ENCODE measurements at places on chromosomes 16 and 17. TPM values are rescaled to one million over a fixed set of nuclear protein-coding genes. Genes with fewer than 3 reads are reported as not detected.

- peak; percentile 21 for DNase-seq
Measured at GRCh38 chr17:32341141-32341856, 674 bp downstream of the C17orf75 start.

DNA sequence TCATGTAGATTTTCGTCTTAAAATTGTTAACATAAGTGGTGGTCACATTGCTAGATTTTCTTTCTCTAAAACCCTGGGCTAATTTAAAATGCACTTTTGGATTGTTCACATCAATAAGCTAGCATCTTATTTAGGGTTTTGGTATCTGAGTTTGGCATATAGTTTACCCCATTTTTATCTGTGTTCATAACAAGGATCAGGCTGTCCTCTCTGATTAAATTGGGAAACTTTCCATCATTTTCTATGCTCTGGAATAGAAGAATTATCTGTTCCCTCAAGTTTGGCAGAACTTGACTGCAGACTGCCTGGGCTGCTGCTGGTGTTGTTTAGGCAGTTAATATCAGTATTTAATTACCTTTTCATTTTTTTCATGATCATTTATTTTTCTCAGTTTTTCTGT, 1.8 kb downstream of the SPECC1 start:
- no peak for DNase-seq

DNA sequence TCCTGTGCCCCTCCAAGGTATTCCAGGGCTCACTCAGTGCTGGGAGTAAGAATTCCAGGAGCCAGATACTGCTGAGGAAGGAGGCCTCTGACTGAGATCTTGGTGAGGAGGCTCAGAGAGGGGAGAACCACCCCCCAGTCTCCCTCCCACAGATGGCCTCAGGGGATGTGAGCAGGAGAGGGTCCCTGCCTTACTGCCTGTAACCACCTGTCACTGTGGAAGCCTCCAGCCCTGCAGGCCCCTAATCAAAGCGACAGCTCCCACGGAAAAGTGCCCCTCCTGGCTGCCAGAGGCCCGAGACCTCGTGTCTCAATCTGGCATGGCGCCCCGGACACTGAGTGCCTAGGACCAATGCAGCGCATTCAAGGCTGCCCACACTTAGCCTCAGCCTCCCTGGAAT, 7.7 kb upstream of the C17orf113 start:
- DNase-seq: no peak

- DNase-seq: no peak
Measured at GRCh38 chr17:42023524-42024349, 3.8 kb downstream of the NKIRAS2 start.

CACNG5 gene
- total RNA-seq: not detected

MYL4 gene
- total RNA-seq: not detected

RNF166 gene
- 9.8 TPM for total RNA-seq

RNF227 gene
- total RNA-seq: 5.2 TPM

NPIPB8 gene
- total RNA-seq: 0.99 TPM

KCNH4 gene
- total RNA-seq: not detected

Data from mammary epithelial cell (primary cell).